Immature natural killer cell (primary cell): ENCODE measurements at places on chromosomes 1 and 21.

DNA sequence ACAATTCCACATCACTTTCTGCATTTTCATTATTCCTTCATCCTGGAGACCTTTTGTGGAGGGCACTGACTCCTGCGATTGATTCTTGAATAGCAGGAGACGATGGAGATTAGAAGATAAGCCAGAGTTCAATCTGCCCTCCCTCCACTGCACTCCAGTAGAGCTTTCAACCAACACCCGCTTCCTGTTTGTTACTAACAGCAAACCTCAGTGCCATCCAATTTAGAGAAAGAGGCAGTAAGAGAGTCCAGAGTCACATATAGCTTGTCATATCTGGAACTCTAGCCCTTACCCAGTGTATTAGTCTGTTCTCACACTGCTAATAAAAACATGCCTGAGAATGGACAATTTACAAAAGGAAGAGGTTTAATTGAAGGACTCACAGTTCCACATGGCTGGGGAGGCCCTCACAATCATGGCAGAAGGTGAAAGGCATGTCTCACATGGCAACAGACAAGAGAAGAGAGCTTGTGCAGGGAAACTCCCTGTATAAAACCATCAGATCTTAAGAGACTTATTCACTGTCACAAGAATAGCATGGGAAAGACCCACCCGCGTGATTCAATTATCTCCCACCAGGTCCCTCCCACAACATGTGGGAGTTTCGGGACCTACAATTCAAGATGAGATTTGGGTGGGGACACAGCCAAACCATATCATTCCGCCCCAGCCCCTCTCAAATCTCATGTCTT, 55.9 kb downstream of the PCBP3 start:
- DNase-seq: no peak

DNA sequence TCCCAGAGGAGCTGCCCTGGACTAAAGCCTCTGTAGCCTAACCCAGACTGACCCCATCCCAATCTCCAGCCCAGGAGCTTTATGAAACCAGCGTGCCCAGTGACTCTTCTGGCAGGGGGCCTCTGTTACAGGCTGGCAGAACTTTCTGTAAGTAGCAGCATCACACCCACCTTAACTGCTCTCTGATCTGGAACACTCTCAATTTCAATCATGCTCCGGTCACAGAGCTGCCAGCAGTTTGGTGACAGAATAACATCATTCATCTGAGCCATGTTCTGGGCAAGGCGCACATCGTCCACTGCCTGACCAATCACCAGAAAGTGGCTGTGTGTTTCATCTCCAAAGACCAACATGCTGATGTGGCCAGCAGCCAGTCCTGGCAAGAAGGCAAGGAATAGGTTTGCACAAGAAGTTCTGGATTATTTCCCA, 14.7 kb downstream of the ADCY10 start:
- no peak for DNase-seq

- DNase-seq: no peak
Measured at GRCh38 chr21:34821717-34822116, 152.9 kb downstream of the CLIC6 start.

GRCh38 chr1:74356493-74356892, 121.3 kb downstream of the TNNI3K start:
- no peak for DNase-seq

- no peak for DNase-seq
Measured at GRCh38 chr1:6233376-6233775, 2.4 kb downstream of the ICMT start.

- peak; percentile 19 for DNase-seq
Measured at GRCh38 chr1:38818175-38818976, 41.2 kb downstream of the RRAGC start.

DNA sequence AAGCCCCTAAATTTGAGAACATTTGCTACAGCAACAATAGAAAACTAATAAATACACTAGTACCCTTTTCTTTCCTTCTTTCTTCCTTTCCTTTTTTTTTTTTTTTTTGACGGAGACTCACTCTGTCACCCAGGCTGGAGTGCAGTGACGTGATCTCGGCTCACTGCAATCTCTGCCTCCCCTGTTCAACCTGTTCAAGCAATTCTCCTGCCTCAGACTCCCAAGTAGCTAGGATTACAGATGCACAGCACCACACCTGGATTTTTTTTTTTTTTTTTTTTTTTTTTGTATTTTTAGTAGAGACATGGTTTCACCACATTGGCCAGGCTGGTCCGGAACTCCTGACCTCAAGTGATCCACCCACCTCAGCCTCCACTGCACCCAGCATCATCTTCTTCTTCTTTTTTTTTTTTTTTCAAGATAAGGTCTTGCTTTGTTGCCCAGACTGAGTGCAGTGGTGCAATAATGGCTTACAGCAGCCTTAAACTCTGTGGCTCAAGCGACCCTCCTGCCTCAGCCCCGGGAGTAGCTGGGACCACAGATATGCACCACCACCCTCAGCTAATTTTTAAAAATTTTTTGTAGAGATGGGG, 19.6 kb upstream of the CBR3 start:
- no peak for DNase-seq

DNA sequence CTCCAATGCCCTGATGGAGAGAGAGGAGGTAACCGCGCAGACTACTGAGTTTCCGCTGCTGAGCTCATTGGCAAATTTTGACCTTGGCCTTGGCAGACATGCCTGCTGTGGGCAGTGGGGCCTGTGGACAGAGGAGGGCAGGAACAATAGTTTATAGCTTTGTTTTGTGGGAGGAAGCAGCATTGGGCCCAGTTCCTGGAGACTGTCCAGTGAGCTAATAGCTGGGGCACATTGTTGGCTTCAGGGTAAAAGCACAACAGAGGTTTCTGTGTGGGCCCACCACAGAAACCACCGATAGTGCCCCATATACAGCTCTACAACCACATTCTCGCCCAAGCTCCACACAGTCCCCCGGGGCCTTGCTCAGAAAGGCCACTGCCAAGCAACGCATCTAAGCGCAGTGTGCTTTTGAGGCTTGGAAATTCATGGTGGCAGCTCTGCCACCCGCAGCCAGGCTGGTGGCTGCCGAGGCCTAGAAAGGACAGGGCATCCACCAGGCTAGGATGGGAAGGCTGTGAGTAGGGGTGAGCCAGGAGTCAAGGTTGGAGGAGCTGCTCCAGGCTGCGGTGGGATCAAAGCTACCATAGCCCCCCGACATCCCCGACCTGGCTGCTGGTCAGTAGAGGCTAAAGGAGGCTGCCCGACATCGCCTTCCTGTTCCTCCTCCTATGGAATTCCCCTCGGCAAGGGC, 43.2 kb downstream of the NEK2 start:
- peak; percentile 14 for DNase-seq

DNA sequence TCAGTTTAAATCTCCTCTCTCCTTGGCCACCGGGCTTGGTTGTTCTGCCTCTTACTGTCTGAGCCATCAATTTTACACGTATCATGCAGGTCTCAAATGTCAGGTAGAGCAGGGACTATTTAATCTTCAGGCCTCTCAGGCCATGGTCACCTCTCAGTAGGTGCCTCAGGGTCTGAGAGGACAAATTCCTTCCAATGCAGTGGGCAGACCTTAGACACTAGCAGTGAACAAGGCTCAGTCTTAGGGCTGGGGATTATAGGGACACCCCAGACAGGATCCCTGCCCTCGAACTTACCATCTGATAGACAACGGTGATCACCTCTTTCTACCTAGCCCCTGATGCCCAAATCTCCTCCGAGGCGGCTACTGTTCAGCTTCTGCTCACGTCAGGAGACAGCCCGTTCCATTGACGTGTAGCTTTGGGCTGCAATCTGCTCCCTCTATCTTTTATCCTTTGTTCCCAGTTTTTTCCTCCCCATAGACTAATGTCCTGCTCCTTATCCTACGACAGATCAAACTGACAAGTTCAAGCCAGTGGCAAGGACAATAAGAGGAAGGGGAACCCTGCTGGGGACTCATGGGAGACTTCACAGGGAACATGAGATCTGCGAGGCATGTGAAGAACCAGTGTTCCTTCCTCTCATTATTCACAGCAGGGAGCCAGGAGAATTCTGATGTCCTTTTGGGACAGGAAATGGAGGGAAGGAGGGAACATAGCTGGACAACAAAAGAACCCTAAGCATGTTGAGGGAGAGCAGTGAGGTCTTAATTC, 1.4 kb upstream of the MYOG start:
- DNase-seq: no peak
